ENCODE measurements at places on chromosomes 5 and 9.

DNA sequence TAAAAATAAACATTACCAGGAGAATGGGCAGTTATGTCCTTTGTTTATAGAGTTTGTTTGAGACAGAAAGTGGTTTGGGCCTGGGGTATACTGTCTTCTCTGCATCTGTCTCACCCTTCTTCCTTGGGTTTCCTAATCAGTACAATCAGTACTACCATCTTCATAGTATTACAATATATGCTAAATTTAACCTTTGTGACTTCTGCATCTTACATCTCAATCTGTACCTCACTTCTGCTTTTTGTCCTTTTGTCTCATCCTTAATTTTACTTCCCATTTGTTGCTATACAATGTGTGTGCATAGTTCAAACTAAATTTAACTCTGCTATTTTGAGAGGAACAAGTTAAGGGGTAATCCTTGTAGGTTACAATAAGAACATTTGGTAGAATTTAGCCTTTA is 19.6 kb downstream of the FBXO38 start:
- no peak for DNase-seq

DNA sequence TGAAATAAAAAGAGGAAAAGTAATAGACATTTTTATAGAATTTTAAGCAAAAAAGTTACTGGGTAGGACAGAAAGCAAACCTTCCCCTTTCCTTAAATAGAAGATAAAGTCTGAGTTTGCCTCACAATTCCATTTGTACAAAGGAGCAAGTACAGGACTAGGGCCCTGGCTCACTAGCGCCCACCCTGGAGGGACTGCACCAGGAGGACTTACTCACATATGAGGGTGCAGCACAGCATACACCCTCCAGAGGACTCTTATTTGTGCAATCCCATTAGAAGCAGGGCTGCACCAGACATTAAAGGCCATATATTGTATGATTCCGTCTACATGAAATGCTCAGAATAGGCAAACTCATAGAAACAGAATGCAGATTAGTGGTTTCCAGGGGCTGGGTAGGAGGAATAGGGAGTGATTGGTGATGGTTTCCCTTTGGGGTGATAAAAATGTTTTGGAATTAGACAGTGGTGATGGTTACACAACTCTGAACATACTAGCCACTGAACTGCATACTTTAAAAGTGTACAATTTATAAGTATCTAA is 4.5 kb downstream of the REEP5 start:
- DNase-seq, result no peak

GRCh38 chr9:135592331-135592590 is 30.7 kb downstream of the PAEP start:
- DNase-seq, result no peak

- no peak for DNase-seq
Observed at GRCh38 chr9:133727277-133727875, 10.8 kb downstream of the SARDH start.

- DNase-seq, result no peak
Observed at GRCh38 chr9:108363311-108363710, 492.5 kb downstream of the ACTL7B start.

- no peak for DNase-seq
Observed at GRCh38 chr9:72420783-72421182, 55.8 kb upstream of the ZFAND5 start.

GRCh38 chr9:127065592-127065991 is 56.8 kb downstream of the ANGPTL2 start:
- DNase-seq, result no peak

- DNase-seq, result no peak
Observed at GRCh38 chr5:131482617-131483016, 152.4 kb downstream of the RAPGEF6 start.

DNA sequence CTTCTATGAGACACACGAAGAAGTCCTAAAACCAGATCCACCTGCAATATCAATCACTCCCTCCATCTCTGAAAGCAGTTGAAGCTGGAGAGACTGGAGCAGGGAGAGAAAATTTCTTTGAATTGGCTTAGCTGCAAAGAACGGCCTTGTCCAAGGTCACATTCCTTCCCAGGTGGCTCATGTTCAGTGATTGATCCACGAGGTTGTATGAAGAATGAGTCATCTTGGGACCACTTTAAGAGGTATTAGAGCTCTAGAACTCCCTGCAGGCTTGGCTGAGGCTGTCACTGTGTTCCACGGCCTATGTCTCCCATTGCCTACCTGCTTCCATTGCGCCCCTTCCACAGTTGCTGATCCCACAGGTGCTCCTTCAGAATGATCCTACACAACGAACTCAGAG is 68.2 kb downstream of the HMHB1 start:
- no peak for DNase-seq

DNA sequence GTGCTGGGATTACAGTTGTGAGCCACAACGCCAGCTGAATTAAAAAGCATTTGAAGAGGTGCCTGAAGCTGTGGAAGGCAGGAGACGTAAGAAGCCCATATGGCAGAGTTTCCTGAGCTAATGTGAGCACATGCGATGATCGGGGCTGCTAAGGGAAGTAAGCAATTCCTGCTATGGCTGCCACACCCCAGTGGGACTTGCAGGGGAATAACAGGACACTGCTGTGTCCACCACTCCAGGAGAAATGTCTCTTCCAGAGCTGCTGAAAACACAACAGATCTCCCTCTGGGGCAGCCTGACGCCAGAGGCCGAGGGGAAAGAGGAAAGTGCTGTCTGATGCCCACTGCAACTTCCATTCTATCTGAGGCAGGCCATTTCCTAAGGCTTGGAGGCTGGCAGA is 46.2 kb upstream of the ANKRD55 start:
- no peak for DNase-seq

DNA sequence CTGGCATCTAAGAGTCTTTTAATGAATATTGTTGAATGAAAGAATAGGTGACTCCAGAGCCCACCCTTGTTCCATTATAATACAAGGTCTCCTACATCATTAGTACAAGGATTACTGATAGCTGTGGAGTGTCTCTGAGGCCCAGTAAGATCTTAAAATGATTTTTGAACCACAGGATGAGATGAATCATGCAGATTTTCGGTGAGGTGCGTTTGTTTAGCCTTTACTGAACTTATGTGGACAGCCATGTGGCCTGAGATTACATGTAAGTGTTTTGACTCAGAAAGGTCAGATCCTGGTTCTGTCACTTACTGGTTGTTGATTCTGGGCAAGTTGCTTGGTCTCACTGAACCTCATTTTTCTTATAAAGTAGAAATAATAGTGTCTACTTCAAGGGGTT is 21.6 kb downstream of the NFX1 start:
- DNase-seq, result no peak

DNA sequence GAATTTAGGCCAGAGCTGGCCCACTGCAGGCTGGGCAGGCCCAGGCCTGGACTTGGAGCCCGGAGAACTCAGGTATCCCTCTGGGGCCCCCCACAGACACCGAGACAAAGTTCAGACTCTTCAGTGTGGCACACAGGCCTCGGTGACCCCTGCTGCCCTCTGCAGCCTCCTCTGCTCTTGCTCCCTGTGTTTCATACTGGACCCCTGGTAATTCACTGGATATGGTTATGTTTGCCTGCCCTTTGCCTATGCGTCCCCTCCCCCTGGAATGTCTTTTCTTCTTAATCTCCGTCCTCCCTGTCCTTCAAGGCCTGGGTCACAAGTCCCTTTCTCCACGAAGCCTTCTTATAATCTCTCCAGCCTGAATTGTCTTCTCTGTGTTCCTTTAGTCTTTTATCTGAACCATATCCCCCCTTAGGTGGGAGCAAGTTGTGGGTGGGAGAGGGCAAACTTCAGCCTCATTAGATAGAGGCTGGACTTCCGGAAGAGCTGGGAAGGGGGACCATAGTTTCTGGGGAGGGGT is 30.1 kb downstream of the GSN start:
- no peak for DNase-seq

GRCh38 chr5:124104821-124105220 is 592.8 kb downstream of the CSNK1G3 start:
- no peak for DNase-seq

DNA sequence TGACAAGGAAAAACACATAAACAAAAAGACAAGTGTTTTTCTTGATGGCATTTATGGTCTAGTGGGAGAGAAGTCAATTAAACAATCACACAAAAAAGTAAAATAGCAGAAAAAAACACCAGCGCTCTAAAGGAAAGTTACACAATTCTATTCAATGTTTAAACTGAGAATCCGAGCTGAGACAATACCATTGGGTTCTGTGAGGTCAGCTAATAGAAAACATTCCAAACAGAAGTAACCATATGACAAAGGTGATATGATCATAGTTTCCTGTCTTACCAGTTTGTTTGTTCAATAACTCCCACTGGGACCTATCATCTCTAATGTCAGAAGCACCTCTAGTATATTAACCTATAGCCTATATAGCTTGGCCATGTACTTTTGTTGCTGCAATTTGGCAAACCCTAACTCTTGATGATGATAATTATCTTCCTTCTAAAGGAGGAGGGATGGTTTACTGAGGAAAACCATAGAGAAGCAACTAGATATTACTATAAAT is 1030.0 kb downstream of the CDH12 start:
- no peak for DNase-seq

DNA sequence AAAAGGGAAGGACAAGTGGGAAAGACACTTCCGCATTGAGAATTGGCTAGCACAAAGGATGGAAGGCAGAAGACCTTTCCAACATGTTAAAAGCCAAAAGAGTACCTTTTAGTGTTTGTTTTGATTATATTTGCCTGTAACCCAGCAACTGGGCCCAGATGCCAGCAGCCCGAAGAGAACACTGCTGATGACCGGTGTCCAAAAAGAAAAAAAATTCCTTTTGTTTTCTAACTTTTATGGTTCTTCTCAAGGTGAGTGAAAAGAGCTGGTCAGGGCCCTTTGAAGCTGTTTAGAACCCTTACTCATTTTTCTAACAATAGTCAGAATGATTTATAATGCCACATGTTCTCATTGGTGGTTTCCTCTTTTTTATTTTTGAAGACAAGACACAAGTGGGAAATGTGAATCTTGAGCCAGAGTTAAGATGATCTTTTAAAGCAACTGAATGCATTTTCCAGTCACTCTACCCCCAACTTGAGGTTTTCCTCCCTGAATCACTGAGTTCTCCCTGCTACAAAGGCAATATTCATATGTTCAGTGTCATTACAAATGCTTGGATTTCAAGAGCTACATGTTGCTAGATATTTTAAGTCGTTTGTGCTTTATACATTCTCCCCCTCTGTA is 32.3 kb upstream of the ZNF462 start:
- no peak for DNase-seq

DNA sequence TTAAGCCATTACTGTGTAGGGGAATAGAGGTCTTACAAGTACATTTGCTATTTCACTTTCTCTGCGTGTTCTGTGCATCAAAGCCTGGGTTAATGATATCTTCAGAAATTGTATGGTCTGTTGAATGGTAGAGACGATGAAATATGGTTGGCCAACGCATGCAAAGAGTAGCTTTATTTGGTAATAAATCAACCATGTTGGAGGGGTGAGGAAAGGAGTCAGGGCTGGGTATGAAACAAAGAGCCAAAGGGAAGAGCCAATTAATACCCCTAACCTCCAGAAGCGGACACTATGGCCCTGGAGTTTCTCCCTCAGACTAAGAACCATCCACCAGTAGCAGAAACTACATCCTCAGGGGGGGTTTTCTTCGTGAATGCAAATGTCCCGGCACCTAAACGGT is 1974.0 kb upstream of the WWC1 start:
- DNase-seq, result no peak

DNA sequence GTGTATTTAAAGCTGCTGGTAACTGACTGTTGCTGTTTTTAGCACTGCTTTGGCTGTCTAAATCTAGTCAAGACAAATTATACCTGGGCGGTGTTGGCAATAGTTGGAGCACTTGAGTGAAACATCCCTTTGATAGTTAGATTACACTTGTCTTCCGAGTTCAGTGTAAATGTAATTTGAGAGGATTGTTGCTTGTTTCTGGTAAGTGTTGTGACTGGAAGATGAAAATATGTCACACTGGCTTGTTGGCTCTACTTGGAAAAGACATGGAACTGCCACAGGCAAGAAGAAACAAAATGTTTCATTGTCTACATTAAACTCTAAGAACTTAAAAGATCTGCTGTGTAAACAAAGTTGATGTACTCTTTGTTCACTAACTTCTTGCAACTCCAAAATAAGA is 49.2 kb upstream of the PTPRD start:
- DNase-seq, result no peak

- no peak for DNase-seq
Observed at GRCh38 chr5:66889056-66889455, 292.9 kb downstream of the MAST4 start.

- no peak for DNase-seq
Observed at GRCh38 chr9:137064027-137064879, 6.1 kb downstream of the SAPCD2 start.

GRCh38 chr9:115804206-115804605 is 349.4 kb upstream of the PAPPA start:
- no peak for DNase-seq

DNA sequence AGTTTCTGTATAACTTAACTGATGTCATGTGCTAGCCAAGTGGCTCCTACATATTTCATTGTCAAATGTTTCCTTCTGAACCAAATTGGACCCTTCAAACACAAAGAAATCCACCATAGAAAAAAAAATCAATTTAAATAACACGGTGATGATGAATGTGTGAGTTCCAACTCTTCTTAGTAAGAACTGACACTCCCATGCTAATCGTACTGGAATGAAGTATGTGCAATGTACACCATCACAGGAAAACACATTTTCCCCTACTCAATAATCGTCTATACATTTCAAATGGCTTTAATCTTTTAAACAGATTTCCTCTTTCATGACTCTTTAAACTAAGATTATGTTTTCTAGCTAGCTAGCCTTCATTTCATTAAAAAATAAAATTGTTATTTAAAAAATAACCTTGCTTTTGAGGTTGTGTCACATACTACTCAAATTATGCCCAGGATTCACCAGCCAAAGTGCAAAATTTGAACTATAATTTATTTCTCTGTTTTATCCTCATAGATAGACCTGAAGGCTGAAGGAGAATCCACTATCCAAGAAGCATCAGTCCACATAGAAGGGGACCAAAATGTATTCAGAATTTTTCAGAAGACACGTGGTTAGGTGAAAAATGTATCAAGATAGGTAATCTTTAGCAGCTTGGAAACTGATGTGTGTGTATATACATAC is 131.0 kb upstream of the ITGA1 start:
- no peak for DNase-seq

- no peak for DNase-seq
Observed at GRCh38 chr9:121194730-121195129, 6.9 kb downstream of the RAB14 start.

- no peak for DNase-seq
Observed at GRCh38 chr9:4045556-4045955, 254.3 kb downstream of the GLIS3 start.

DNA sequence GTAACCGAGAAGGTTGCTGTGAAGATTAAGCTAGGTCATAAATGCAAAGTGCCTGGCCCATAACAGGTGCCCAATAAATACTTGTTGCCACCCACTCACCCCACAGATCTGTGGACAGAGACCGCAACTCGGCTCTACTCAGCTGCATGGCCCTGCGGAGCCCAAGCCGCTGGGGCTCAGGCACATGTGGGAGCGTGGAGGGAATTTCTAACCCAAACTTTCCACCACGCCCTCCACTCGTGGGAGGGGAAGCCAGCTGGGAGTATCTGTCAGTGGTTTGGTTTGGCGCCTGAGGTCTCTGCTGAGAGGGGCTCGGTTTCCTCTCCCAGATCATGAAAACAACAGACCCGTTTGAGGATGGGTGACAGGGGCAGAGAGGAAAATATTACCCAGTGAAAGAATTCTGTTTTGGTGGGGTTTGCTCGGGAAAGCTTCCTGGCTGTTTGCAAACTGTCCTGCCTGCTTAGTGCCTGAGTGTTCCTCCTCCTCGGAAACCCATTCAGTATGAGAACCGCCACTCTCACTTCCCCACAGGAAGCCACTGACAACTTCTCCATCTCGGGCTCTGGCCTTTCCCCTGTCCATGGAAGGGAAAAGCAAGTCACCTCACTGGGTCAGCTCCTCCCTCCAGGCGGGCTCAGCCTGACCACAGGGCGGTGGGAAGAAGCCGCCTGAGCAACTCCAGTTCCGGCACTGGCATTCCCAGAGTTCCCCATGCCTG is 60.1 kb downstream of the RGS3 start:
- no peak for DNase-seq

All from AG09319 (cell line).